ENCODE measurements at places on chromosomes 3 and 15. TPM values are rescaled to one million over a fixed set of nuclear protein-coding genes. Genes with fewer than 3 reads are reported as not detected.

Gene ARGFX
- not detected for total RNA-seq

Gene FYCO1
- total RNA-seq: 39.1 TPM

Gene SPESP1
- total RNA-seq: 0.57 TPM

Gene C15orf40
- total RNA-seq: 35.4 TPM

Gene CISH
- 365 TPM for total RNA-seq

Gene TMEM158
- not detected for total RNA-seq

Gene SUSD5
- not detected for total RNA-seq

Gene AGTR1
- total RNA-seq: not detected

Gene CD276
- 0.71 TPM for total RNA-seq

Gene SHC4
- 0.47 TPM for total RNA-seq

Gene CCDC54
- not detected for total RNA-seq

Gene KCNMB3
- total RNA-seq: 1.9 TPM

Data from activated naive CD8-positive, alpha-beta T cell treated with anti-CD3 and anti-CD28 coated beads, Interleukin-2, amount 10 ng/mL, durations not matched to agents 7 days and 5 days (primary cell).